ENCODE measurements at places on chromosomes 3 and 15. TPM values are rescaled to one million over a fixed set of nuclear protein-coding genes. Genes with fewer than 3 reads are reported as not detected.

Gene ACSBG1
- total RNA-seq = 1.4 TPM

Gene CGGBP1
- total RNA-seq = 37.3 TPM

Gene SLC28A2
- not detected for total RNA-seq

Gene ANKRD63
- total RNA-seq = 0.37 TPM

Gene CHDH
- 0.02 TPM for total RNA-seq

Gene IL17RD
- total RNA-seq = 0.55 TPM

Gene ZNF385D
- total RNA-seq = not detected

Gene MESP1
- 0.47 TPM for total RNA-seq

Gene TRPC1
- total RNA-seq = 9.8 TPM

Gene UBAP1L
- not detected for total RNA-seq

Gene PP2D1
- total RNA-seq = not detected

Gene SCAANT1
- total RNA-seq = not detected

Gene PLAAT1
- 11.6 TPM for total RNA-seq

Gene CCDC39
- not detected for total RNA-seq

Gene TUSC7
- not detected for total RNA-seq

Gene B3GALNT1
- 15.8 TPM for total RNA-seq

Gene SI
- total RNA-seq = not detected

Gene CHRD
- 1.3 TPM for total RNA-seq

Gene GOLGA6L7
- not detected for total RNA-seq

Gene VIPR1
- total RNA-seq = not detected

Gene SLC28A1
- total RNA-seq = not detected

Gene CCDC33
- 2.8 TPM for total RNA-seq

Gene CCR3
- 0.29 TPM for total RNA-seq

Gene SEMA3G
- 0.29 TPM for total RNA-seq

Gene TEX55
- not detected for total RNA-seq

Gene HOMER2
- total RNA-seq = 25.2 TPM

Gene GOLGA6D
- total RNA-seq = not detected

Gene PRSS50
- not detected for total RNA-seq

Gene TMEM207
- total RNA-seq = not detected

Gene MESP2
- not detected for total RNA-seq

Gene CHRNA3
- total RNA-seq = 0.04 TPM

All from H4 (cell line).